ENCODE measurements at places on chromosomes 2 and 18.

- DNase-seq, result no peak
- H3K4me1 ChIP-seq, result no peaks in the 10 kb centered on the region
- H3K36me3 ChIP-seq, result no peaks in the 10 kb centered on the region
- no peak overlapping the region for H3K4me3 ChIP-seq
- H3K27me3 ChIP-seq, result no peaks in the 10 kb centered on the region
These were observed 59.5 kb downstream of the TNFRSF11A start for GRCh38 chr18:62384610-62385097.

DNA sequence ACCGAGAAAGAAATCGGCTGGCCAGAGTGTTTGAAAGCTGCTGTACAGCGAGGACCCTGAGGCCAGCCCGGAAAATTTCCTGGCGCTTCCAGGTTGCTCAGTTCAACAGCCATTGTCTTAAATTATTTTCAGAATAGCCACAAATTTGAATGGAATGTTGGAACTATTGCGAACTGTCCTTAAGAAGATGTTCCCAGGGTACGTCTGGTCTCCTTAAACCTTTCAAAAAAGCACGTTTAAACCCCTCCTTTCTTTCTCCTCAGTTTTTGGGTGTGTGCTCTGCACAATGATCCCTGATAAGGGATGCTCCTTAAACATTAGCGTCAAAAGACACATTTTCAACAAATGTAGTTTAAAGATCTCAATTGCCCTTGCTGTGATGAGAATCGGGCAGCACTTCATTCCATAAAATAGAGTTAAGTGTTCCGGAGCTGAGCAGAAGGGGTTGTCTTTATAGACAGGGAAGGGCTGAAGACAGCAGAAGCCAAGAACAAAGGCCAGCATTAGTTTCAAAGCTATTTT, 14.5 kb upstream of the LPIN2 start:
- no peak overlapping the region for H3K4me3 ChIP-seq
- peaks cover 6% of the 10 kb centered on the region for H3K4me1 ChIP-seq
- H3K36me3 ChIP-seq, result no peaks in the 10 kb centered on the region
- no peak overlapping the region for H3K27ac ChIP-seq

DNA sequence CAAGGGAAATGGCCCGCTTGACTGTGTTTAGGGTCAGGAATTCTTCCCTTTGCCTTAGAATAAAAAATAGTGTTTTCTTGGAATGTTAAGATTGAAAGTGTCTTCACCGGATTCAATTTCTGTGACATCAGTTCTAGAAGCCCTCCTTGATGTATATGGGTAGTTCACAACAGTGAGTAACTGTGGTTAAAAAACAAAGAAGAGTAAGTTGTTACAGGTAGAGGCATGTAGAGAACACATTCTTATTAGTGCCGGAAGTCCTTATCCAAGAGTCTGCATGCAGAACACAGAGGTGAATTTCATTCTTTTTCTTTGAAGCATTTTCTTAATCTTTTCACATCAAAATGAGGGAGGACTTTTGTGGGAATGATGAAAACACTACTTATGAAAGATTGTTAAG, 105.5 kb downstream of the FMNL2 start:
- no peak overlapping the region for H3K4me3 ChIP-seq
- H3K4me1 ChIP-seq, result no peaks in the 10 kb centered on the region
- DNase-seq, result no peak
- no peaks in the 10 kb centered on the region for H3K36me3 ChIP-seq

GRCh38 chr2:73588177-73588576, 54.0 kb downstream of the NAT8 start:
- no peaks in the 10 kb centered on the region for H3K27me3 ChIP-seq
- H3K4me1 ChIP-seq, result no peaks in the 10 kb centered on the region
- H3K36me3 ChIP-seq, result no peaks in the 10 kb centered on the region
- DNase-seq, result no peak
- no peak overlapping the region for H3K27ac ChIP-seq

- H3K36me3 ChIP-seq, result no peaks in the 10 kb centered on the region
- H3K27me3 ChIP-seq, result no peaks in the 10 kb centered on the region
- H3K4me3 ChIP-seq, result no peak overlapping the region
These were observed 159.7 kb upstream of the LRRTM1 start for GRCh38 chr2:80464275-80464674.

DNA sequence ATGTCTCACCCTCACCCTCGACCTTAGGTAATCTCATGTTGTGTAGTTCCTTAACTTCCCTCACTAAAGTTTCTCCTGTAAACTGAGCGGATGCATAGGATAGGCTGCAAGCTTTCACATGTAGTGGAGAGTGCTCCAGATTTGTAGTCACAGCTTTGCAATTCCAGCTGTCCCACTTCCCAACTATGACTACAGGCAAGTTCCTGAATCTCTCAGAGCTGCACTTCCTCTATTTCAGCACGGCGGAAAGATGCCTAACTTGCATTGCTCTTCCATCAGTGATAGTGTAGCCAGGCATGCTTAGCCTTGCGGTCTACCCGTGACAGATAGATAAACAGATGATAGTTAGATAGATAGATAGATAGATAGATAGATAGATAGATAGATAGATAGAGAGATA, 183.1 kb upstream of the CCDC68 start:
- H3K4me1 ChIP-seq, result no peaks in the 10 kb centered on the region
- no peaks in the 10 kb centered on the region for H3K27me3 ChIP-seq
- DNase-seq, result no peak
- no peaks in the 10 kb centered on the region for H3K36me3 ChIP-seq

DNA sequence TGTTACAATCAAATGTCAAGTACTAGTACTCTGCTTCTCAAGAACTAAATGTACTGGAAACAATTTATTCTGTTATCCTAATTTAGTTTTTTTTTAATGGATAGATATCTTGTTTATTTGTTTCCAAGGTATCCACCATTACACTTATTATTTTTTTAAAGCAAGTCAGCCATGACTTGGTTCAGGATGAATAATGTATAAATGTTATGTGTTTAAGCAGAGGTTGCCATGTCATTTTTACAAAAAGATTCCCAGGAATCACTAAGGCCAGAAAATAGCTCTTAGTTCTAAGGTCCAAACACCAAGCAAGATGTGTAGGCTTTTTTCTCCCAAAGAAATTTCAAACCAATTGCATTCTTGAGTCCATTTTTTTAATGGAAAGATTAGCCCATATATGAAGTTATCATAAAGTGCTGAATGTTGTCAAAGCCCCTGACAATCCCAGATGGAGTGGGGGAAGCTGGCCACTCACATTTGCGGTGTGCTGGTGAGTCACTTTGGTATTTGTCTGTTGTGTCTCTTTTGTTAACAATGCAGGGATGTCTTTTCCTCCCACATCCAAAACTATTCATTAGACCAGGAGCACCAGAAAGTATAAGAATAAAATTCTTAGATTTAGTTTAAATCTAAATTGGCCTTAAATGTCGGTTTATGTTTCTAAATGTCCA, 158.9 kb downstream of the COL6A3 start:
- H3K36me3 ChIP-seq, result no peaks in the 10 kb centered on the region
- no peak overlapping the region for H3K27ac ChIP-seq
- no peak for DNase-seq
- H3K27me3 ChIP-seq, result no peaks in the 10 kb centered on the region
